ENCODE measurements at places on chromosomes 3 and 15.

GRCh38 chr3:184676927-184677326 is 34.9 kb downstream of the MAGEF1 start:
- no peak for DNase-seq

- peak; percentile 83 for DNase-seq
Measured at GRCh38 chr15:60673918-60674558, 195.1 kb upstream of the ICE2 start.

- DNase-seq = no peak
Measured at GRCh38 chr3:126049289-126050049, 34.5 kb downstream of the SLC41A3 start.

DNA sequence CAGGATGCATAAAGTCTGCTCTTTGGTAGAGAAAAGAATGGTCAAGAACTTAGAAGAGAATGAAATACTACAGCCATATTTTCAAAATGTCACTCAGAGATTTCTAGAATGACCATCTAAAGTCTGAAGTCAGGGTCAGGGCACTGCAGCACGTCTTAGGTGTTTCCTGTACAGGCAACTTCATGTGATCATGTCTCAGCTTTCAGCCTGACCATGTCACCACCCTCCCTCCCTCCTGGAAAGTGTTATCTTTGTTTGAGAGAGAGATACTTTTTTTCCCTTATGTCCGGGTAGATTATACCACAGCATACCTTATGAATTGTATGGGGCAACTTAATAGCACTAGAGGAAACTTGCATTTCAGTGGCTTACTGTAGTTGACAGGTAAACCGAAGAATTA is 558.0 kb upstream of the TGFBR2 start:
- DNase-seq = no peak

- no peak for DNase-seq
Measured at GRCh38 chr3:53161450-53161819, 426 bp downstream of the PRKCD start.

DNA sequence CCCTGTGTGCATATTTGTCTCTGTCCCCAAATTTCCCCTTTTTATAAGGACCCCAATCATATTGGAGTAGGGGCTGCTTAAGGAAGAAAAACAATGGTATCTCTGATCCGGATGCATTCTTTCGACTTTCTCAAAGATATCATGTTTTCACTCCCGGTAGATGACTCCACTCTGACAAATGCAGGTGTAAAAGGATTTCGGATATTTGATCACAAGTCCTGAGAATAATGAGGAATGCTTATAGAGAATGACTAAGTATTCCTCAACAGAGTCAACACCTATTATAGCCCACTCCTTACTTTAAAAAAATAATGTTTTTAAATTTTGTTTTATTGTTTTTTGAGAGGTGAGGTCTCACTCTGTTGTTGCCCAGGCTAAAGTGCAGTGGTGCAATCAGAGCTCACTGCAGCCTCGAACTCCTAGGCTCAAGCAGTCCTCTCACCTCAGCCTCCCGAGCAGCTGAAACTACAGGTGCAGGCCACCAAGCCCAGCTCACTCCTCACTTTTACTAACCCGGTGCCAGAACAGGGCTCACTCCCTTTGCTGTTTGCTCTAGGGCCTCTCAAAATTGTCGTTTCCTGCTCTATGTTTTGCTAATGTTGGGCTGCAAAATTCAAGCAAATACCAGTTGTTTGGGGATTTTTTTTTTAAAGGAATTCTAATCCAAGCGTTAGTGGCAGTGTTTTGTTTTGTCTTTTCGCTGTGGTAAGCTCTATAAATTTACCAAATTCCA is 24.6 kb downstream of the COL8A1 start:
- no peak for DNase-seq

DNA sequence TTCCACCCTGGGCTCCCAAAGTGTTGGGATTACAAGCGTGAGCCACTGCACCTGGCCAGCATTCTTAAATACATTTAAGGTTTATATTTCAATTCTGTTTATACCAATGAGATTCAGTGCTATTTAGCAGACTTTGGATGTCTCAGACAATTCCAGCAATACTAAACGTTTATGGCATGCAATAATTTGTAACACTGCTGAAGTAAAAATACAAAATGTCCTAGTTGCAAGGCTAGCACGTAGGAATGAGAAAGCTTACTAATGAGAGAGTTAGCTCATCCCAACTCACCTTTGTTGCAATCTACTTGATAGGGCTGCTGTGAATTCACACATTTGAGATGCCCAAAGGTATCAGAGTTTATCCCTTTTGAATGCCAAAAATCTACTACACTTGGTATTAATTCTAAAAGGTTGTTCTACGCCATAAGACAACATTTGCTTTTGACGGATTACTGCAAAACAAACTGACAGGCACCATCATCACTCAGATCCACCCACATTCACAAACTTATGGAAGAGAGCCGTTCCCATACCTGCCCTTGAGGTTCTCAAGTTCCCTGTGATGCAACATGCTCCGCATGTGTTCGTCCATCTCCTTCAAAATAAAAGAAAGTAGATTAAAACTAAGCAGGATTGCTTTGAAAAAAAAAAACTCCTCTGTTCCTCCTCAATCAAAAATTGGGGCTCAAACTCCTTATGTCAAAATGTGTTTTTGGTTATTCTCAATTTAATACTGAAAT is 25.3 kb downstream of the ZNF106 start:
- DNase-seq = no peak

DNA sequence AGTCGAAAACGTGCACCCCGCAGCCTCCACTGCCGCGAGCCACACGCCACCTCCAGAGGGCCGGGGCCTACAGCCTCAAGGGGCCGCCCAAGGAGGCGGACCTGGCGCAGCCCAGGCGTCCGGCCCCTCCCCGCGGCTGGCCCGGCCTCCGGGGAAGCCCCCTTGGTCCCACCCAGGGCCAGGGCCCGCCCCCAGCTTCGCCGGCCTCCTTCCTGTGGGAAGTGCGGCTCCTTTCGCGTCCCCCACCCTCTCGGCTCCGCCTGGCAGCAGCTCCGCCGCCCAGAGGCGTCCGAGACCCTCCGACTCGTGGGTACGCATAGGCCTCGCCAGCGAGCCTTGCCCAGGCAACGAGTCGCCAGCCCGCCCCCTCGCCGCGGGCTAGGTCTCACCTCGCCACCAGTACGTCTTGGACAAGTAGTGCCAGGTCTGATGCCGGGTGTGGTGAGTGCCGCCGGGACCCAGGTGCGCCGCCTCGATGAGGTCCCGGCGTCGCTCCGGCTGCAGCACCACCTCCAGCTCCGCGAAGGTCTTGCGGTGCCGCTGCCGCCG is 642 bp downstream of the ZBTB11 start:
- peak; percentile 91 for DNase-seq

GRCh38 chr15:90412356-90413194 is 24.5 kb downstream of the IQGAP1 start:
- no peak for DNase-seq

DNA sequence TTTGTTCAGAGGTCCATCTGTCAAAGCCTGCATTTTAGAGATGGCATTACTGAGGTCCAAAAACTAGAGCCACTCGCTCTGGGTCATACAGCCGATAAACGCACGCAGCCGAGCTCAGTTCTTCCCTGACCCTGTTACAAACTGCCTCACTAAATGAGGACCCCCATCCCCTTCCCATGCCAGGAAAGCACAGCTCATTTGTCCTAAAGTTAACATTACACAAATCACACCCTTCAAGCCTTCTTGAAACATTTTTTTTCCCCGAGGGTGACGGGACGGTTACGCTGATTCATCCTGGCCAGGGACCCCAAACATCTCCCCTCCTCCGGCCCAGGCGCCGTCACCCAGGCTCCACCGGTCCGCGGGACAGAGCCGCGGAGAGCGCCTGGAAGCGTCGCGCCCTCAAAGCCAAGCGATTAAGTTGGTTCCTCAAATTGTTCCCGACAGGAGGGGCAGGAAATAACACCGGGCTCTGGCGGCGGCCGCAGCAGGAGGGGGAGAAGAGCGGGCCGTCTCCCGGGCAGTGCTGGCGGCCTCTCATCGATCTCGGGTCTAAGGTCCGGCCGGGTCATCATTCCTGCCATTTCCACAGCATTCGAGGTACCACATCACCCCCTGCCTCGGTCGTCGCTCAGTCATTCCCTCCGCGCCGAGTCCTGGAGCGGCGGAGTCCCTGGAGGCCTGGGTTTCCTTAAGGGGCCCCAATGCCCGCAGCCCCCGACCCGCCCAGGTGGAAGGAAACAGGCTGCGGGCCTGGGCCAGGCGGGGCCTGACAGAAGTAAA is 619 bp upstream of the CMTM8 start:
- no peak for DNase-seq

Data from Caki2 (cell line).